Mammary microvascular endothelial cell (primary cell): ENCODE measurements at places on chromosomes 2 and 18. TPM values are rescaled to one million over a fixed set of nuclear protein-coding genes. Genes with fewer than 3 reads are reported as not detected.

Gene ERBB4
- total RNA-seq: under 0.01 and 0.07 TPM in 2 replicates

Gene SERPINB3
- total RNA-seq: not detected in 2 replicates

Gene MBP
- total RNA-seq: 4.5 and 6.1 TPM in 2 replicates

Gene TMBIM1
- 128 and 133 TPM in 2 replicates for total RNA-seq

Gene SLC19A3
- total RNA-seq: not detected in 2 replicates

Gene LYG2
- total RNA-seq: not detected in 2 replicates

Gene SEMA4F
- 3.7 and 5.0 TPM in 2 replicates for total RNA-seq

Gene GAD1
- total RNA-seq: not detected in 2 replicates

Gene PRKAG3
- not detected in 2 replicates for total RNA-seq

Gene SNTG2
- not detected in 2 replicates for total RNA-seq

Gene HNMT
- 1.4 and 5.5 TPM in 2 replicates for total RNA-seq

Gene CYS1
- total RNA-seq: 1.3 TPM in 1 of 2 replicates, not detected in the other

Gene LCT
- not detected in 2 replicates for total RNA-seq

Gene FEV
- total RNA-seq: not detected in 2 replicates
